ENCODE measurements at places on chromosomes 3 and 15.

- no peak for DNase-seq
Measured at GRCh38 chr15:32966512-32966911, 228.0 kb downstream of the FMN1 start.

DNA sequence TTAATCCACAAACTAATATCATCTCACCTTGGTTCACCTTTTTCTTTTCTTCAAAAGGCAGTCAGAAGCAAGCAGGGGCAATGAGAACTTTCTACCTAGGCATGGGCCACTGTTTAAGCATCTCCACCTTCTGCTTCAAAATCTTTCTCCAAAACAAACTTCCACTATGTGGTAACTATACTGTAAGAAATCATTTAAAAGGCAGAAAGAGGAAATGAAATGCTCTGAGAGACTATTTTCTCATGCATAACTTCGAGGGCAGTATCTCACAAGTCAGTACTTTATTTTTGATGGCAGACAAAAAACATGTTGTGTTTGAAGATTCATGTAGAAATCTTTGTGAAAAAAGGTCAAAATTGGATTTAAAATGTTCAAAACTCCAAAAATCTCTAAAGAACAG lies 419.7 kb downstream of the ZBTB20 start:
- no peak for DNase-seq

- DNase-seq, result no peak
Measured at GRCh38 chr3:87199628-87200027, 27.5 kb upstream of the CHMP2B start.

GRCh38 chr3:9024341-9024740 lies 61.1 kb upstream of the RAD18 start:
- no peak for DNase-seq

DNA sequence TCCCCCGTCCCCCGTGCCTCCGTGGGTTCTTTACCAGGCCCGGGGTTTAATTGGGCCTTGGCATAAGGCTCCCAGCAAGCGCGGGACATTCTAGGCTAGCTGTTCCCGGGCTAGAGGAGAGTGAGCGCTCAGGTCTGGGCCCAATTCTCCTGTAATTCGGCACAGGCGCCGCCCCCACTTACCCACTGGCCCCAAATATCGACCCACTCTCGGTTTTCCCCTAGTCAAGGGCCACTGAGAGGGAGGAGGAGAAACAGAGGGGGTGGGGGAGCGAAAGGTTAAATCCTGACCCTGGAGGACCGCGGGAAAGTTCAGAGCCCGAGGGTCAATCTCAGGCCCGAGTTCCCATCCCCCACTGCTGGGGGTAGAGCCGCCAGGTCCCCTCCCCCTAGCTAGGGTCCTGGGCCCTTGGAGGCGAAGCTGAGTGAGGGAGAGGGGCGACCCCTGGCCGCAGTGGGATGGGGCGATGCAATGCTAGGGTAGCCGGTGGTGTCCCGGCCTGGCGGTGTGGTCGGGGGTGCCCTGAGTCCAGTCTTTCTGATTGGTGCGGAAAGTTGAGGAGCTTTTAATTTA lies 8.5 kb upstream of the ONECUT1 start:
- DNase-seq, result no peak

- no peak for DNase-seq
Measured at GRCh38 chr15:78170848-78171773, 21.9 kb downstream of the IDH3A start.

DNA sequence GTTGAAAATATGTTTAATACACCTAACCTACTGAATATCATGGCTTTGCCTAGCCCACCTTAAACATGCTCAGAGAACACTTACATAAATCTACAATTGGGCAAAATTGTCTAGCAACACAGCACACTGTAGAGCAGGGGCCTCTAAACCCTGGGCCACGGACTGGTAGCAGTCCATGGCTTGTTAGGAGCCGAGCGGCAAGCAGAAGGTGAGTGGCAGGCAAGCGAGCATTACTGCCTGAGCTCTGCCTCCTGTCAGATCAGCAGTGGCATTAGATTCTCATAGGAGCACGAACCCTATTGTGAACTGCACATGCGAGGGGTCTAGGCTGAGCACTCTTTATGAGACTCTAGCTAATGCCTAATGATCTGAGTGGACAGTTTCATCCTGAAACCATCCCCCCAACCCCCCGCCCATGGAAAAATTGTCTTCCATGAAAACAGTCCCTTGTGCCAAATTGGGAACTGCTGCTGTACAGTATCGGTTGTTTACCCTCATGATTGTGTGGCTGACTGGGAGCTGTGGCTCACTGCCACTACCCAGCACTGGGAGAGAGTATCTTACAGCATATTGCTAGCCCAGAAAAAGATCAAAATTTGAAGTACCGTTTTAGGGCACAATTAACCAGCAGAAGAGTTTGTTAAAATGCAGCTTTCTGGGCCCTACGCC lies 26.1 kb downstream of the CMSS1 start:
- no peak for DNase-seq

DNA sequence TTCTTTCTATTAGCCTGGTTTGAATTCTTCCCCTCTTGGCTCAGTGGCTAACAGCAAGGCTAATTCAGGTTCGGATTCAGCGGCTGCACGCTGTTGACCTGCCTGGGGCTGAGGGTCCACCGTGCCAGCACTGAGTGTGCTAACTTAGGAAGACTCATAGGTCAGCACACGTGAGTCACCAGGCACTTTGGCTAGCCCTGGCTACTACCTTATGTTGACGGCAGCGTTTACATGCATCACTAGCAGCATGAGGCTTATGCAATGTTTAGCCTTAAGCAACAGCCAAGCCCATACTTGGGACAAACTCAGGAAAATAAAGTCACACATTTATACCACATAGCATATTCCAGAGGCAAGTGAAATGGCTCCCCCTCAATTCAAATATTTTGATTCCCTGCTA lies 137.7 kb downstream of the RAB11A start:
- DNase-seq, result no peak

- no peak for DNase-seq
Measured at GRCh38 chr15:31169558-31169957, 68.0 kb upstream of the TRPM1 start.

- DNase-seq, result no peak
Measured at GRCh38 chr3:66469220-66469640, 31.6 kb downstream of the LRIG1 start.

- no peak for DNase-seq
Measured at GRCh38 chr3:4765212-4765611, 214.0 kb upstream of the BHLHE40 start.

DNA sequence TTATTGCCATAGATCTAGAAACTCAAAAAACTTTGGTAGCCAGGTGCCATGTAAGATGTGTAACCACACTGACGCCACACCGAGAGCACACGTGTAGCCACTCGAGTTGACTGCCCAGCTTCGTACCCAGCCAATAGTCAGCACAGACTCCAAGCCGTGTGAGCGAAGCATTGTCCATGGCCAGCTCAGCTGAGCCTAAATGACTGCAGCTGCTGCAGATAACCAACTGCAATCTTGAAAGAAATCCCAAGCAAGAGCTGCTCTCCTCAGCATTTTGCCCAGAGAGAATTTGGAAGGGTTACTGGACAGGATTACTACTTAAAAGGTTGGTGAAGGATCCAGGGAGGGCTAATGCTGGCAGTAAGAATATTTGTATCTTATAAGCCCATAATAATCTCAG lies 193.0 kb upstream of the THRB start:
- DNase-seq, result no peak

GRCh38 chr3:132879656-132880055 lies 157.4 kb upstream of the NPHP3 start:
- DNase-seq, result no peak

DNA sequence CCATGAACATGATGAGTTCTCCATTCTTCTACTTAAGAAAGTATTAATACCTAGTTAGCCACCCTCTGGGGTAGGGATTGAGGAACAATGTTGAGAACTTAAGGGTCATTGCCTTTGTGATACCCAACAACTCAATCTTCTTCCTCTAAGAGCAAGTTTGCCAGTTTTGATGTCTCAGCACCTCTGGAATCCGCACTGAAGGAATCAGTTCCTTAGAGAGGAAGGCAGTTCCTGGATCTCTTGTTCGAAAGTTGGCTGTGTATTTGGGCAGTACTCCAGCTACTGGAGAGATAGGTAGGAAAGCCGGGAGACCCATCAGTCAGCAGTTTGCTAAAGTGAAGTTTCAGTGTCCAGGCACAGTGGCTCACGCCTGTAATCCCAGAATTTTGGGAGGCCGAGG lies 35.6 kb upstream of the MTHFS start:
- DNase-seq, result no peak

DNA sequence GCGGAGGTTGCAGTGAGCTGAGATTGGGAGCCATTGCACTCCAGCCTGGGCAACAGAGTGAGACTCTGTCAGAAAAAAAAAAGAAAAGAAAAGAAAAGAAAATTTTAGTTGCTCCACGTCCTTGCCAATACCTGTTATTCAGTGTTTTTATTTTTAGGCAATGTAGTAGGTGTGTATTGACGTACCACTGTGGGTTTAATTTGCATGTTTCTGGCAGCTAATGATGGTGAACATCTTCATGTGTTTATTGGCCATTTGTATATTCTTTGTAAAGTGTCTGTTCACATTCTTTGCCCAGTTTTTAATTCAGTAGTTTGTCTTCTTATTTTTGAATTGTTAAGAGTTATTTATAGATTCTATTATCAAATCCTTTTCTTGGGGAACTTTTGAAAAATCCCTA lies 38.1 kb upstream of the GCSAM start:
- DNase-seq, result no peak

DNA sequence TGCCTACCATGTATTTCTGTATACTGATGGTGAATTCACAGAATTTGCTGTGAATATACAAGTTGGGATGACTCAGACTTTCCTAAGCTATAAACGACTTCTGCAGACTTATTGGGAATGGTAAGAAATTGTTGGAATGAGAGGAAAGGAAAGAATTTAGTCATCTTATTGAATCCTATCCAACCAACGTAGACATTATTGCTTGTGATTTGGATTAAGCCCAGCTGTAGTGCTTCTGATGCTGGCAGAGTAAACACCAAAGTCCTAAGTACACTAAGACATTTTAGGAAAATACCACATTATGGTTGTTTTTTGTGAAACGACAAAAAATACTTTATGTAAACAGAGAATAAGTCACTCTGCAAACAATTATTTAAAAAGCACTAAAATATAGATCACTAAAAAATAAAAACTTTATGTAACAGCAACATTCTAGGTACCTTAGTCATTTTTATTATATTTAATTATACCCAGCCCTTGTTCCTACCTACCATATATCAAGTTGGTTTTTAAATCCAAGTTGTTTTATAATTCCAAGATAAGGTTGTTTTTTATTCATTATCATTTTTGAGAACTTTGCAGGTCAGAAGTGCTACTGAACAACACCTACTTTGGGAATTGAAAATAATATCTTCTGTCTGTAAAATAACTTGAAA lies 99.2 kb upstream of the MLF1 start:
- DNase-seq, result peak; percentile 90

GRCh38 chr3:41102053-41102556 lies 97.2 kb upstream of the CTNNB1 start:
- DNase-seq, result no peak

GRCh38 chr15:39888809-39889208 lies 31.3 kb downstream of the GPR176 start:
- DNase-seq, result no peak

DNA sequence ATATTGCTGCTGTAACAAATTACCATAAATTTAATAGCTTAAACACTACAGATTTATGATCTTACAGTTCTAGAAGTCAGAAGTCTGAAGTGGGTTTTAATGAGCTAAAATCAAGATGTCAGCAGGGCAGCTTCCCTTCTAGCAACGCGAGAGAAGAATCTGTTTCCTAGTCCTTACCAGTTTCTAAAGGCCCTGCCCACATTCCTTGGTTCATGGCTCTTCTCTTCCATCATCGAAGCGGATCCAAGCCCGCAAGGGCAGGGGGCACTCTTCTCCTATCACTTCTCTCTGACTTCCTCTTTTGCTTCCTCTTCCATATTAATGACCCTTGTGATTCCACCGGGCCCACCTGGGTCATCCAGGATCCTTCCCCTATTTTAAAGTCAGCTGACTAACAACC lies 16.1 kb downstream of the MINDY4B start:
- no peak for DNase-seq

Measured in BJ (cell line).